ENCODE measurements at places on chromosomes 11 and 22. TPM values are rescaled to one million over a fixed set of nuclear protein-coding genes. Genes with fewer than 3 reads are reported as not detected.

- peak; percentile 84 for DNase-seq
Observed at GRCh38 chr22:26800858-26801257, 143.5 kb downstream of the MIAT start.

DNA sequence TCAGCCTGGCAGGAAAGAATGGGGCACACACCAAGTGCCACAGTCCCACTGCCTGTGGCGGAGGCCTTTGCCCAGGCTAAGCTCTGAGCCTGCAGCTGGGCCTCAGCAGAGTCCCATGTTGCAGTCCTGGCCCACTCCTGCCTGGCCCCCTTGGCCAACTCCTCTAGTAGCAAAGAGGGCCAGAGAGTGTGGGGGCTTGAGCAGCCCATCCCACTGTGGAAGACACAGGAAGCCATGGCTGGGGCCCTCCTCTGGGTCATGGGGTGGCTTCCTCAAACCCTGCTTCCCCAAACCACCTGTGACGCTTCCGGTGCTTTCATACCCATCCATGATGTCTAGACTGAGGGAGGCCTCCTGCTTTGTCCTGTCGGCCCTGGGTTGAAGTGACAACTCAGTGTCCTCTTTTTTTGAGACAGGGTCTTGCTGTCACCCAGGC lies 5.8 kb downstream of the RPS19BP1 start:
- DNase-seq = no peak

GRCh38 chr22:36377022-36377631 lies 10.6 kb downstream of the MYH9 start:
- DNase-seq = no peak

DNA sequence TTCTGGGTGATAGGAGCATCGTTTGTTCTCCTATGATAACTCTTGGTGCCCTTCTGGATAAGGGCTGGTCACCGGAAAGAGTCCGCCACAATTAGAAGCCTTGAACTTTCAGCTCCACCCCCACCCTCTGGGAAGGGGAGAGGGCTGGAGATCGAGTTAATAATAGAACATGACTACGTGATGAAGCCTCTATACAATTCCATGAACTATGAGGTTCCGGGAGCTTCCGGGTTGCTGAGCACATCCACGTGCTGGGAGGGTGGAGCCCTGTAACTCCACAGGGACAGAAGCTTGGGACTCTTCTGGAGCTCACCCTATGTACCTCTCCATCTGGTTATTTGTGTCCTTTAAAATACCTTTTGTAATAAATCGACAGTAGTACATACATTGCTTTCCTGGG lies 40.3 kb downstream of the ARHGAP42 start:
- no peak for DNase-seq

- DNase-seq = no peak
Observed at GRCh38 chr22:34620832-34621231, 445.1 kb upstream of the ISX start.

DNA sequence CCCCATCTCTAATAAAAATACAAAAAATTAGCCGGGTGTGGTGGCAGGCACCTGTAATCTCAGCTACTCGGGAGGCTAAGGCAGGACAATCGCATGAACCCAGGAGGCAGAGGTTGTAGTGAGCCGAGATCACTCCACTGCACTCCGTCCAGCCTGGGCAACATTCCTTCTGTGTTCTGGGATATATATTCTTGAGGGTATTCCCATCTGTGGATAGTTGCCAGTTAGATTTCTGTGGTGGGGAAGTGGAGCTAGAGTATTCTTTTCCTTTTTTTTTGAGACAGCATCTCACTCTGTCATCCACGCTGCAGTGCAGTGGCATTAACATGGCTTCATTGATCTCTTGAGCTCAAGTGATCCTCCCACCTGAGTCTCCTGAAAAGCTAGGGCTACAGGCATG lies 9.1 kb upstream of the ZNF74 start:
- DNase-seq = no peak

GRCh38 chr11:46387919-46388618 lies 3.5 kb downstream of the CHRM4 start:
- DNase-seq = no peak

DNA sequence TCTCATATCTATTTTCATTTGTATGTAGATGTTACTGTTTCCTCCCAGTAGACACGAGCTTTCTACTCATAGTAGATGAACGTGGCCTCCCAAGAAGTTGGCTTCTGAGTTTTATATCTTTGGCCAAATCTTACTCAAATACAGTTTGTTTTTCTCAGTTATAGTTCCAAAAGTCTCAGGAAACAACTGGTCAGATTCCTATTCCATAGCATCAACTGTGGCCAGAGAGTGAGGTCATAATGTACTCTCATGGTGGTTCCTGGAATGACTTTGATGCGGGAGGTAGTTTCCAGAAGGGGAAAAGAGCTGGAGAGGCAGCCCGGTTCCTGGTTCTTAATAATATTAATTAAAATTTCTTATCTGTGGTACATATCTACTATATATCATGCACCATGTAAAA lies 77.3 kb downstream of the SLC17A6 start:
- no peak for DNase-seq

GRCh38 chr22:20203142-20203551 lies 52.3 kb upstream of the CCDC188 start:
- no peak for DNase-seq

DNA sequence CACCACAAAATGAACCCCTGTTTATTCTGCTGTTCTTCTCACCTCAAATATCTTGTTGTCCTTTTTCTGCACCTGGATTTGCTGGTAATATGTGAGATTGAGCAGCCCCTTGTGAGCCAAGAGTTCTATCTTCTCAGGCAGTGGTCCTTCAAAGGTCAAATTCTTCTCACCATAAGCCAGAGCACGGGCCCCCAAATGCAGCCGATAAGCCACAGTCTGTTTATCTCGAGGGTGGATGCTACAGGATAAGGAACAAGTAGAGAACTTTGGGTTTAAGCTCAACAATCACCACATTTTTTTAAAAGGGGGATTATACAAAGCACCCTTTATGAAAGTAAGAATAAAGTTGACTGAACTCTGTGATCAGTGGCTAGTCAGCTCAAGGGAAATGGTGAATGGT lies 15.8 kb downstream of the TBRG1 start:
- no peak for DNase-seq

DNA sequence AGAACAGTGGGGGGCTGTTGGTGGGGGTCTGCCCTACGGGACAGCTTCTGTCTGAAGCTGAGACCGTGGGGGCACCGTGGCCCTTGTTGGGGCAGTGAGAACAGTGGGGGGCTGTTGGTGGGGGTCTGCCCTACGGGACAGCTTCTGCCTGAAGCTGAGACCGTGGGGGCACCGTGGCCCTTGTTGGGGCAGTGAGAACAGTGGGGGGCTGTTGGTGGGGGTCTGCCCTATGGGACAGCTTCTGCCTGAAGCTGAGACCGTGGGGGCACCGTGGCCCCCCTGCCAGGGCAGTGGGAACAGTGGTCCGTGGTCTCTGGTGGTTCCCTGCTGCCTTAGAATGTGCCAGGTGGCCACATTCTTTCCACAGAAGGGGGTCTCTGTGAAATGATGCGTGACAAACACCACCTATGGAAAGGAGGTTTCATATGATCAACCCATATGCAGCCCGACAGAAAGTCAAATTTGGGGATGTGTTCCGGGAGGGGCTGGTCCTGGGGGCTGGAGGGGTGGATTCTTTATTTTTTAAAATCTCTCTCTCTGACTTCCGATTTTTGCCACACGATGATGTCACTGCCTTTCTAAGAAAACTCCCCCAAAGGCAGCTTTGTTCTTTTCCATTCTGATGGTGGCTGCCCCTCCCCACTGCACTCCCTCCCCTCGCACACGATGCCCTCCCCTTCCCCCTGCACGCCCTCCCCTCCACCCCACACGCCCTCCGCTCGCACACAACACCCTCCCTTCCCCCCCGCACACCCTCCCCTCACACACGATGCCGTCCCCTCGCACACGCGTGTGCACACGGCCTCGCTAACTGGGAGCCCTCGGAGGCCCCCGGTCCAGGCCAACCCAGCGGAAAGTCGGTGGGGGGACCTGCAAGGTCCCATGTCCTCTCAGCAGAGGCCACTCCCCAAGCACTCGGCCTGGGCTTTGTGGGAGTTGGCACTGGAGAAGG lies 1186.5 kb downstream of the BRD1 start:
- DNase-seq = no peak

The NRIP3 gene
- total RNA-seq = 4.2 TPM

The APOA4 gene
- total RNA-seq = not detected

Data from H9 (cell line).